IMR-90 (cell line): ENCODE measurements at places on chromosomes 11 and 22.
A peak's percentile ranks its signal among the peaks of the same experiment; 100 is the strongest.

DNA sequence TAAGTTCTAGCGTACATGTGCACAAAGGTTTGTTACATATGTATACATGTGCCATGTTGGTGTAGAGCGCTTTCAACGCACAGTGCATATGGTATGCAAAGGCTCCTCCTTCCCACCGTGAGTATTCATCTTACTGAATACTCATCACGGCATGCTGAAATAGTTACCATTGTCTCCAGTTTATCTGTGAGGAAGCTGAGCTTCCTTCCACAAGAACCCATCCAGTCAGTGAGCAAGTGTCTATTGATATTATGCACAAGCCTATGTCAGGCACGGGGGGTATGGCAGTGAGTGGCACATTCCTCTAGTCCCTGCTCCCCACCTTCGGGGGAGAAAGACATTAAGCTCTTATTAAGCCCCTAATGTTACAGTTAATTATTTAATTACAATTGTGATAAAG, 28.1 kb downstream of the INSC start:
- no peak for DNase-seq

DNA sequence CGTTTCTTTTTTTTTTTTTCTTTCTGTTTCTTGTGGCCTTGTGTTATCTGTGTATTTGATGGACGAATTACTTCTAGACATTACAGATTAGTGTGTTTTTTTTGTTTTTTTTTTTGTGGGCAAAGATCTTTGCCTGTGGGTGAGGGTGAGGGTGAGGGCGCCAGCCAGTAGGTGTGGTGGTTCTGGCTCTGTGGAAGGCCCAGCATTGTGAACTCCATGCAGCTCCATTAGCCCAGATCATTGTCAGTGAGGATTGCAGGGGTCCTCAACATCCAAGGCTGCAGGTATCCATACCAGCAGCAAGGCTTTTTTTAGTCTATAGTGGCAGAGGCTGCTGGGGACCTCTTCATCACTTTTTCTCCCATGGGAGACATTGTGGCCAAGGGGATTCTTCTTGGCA, 13.7 kb downstream of the BIRC2 start:
- DNase-seq = no peak

DNA sequence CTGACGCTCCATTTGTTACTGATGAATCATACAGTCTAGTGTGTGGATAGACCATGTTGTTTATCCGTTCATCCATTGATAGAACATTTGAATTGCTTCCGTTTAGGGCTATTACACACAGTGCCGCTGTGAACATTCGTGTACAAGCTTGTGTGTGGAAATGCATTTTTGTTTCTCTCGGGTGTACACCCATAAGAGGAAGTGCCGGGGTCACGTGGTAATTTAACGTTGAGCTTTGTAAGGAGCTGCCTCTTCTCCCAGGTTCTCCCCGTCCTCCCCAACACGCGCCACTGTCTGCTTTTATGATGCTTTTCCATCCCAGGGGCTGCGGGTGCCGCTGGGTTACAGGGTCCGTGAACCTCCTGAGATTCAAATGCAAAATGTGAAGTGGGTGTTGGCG, 142.3 kb downstream of the IGLL1 start:
- DNase-seq = no peak

- no peak for DNase-seq
Measured at GRCh38 chr11:30455025-30455424, 131.1 kb downstream of the MPPED2 start.

DNA sequence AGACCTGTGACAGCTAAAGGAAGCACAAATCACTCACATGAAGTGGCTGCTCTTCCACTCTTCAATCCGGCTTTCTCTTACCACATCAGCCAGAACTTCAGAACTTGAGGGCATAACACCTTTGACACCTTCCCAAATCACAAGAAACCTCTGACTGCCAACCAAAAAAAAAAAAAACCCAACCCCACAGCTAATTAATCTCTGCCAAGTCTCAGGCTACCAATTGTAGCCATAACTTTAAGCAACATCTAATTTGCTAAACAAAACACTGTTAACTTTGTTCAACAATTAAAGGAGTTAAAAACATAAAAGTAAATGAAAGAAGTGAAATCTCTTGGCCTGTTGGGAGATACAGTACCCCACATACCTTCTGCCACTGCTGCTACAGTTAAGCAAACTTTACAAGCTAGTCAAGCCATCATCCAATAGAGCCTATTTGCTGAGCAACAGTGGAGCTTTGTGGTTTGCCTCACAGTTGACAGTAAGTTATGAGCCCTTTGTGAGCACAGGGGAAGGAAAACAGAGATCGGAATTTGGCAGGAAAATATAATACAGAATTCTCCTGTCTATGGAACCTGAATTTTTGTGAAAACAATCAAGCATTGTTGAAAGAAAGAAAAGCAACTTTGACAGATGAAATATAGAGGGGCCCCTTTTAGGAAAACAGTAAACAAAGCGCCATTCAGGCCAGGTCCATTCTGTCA, at the start of gene SOX6:
TSS of gene SOX6 (minus strand) at position 490 of the 704 bp plus-strand sequence. CDS start 15,298 bp downstream, outside the sequence.
- peak; percentile 67 for DNase-seq

GRCh38 chr11:69145050-69145380, 10.7 kb upstream of the SMIM38 start:
- DNase-seq = peak; percentile 70

- no peak for DNase-seq
Measured at GRCh38 chr22:50420581-50420980, 54.3 kb downstream of the SBF1 start.

DNA sequence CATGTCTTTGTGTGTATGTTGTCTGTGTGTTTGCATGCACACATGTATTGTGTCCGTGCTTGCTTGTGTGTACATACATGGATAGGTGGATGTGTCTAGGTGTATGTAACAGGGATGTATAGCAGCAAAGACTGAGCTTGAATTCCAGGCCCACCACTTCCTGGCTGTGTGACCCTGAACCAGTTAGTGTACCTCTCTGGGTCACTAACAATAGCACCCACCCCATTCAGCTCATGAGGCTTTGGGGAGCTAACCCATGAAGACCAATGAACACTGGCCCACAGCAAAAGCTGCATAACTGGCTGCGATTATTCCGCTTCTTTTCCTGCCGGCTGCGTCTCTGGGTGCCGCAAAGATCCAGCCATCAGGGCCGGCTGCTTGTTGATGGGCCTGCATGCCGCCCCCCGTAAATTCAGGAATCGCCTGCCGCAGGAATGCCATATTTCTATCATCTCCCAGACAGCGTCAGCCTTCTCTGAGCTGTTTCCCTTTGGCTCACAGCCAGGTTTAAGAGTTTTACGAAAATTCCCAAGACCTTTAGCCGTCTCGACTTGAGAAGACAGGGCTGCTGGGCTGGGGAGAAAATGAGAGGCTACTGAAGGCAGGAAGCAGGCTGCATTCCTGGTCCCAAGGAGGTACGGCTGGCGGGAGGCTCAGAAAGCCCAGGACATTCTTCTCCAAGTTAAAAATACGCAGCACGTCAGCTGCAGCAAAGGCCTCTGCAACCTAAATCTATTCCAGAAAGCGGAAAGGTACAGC, 224.6 kb downstream of the MN1 start:
- DNase-seq = peak; percentile 70

DNA sequence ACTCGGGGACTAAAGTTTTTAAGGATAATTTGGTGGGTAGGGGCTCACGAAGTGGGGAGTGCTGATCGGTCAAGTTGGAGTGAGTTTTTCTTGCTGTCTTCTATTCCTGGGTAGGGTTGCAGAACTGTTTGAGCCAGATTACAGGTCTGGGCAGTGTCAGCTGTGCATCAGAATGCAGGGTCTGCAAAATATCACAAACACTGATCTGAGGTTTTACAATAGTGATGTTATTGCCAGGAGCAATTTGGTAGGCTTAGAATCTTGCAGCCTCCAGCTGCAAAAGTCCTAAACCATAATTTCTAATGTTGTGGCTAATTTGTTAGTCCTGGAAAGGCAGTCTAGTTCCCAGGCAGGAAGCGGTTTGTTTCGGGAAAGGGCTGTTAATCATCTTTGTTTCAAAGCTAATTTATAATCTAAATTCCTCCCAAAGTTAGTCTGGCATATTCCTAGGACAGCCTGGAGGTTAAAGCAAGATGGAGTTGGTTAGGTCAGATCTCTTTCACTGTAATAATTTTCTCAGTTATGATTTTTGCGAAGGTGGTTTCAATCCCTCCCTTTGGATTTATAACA, 39.7 kb upstream of the CALCA start:
- no peak for DNase-seq

GRCh38 chr11:86749376-86749775, 51.0 kb upstream of the PRSS23 start:
- DNase-seq = no peak

- no peak for DNase-seq
Measured at GRCh38 chr11:96680211-96681018, 290.6 kb downstream of the JRKL start.

GRCh38 chr11:62863687-62864335, 16.9 kb upstream of the SLC3A2 start:
- no peak for DNase-seq

DNA sequence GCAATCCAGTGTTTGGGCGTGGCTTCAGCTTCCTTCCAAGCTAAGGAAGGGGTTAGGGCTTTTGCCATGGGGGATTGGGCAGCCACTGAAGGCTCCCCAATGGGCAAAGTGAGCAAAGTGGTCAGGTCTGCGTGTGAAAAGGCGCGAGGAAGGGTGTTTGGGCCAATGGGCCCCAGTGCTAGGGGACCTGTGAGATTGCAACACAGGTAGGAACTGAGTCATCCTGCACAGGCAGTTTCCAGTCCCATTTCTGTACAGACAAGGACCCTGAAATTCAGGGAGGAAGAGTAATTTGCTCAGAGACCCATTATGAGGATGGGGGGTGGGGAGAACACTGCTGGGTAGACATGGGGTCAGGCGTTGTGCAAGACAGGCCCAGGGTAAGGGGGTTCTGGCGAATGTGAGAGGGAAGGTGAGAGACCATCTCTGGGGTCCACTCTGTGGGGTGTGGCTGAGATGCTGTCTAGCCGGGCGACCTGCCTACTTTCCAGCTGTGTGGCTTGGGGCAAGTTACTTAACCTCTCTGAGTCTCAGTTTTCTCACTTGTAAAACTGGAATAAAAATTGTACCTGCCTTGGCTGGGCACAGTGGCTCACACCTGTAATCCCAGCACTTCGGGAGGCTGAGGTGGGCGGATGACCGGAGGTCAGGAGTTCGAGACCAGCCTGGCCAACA, 7.3 kb downstream of the CCDC88B start:
- DNase-seq = no peak

GRCh38 chr22:36640106-36640672, 63.4 kb downstream of the CACNG2 start:
- DNase-seq = no peak

DNA sequence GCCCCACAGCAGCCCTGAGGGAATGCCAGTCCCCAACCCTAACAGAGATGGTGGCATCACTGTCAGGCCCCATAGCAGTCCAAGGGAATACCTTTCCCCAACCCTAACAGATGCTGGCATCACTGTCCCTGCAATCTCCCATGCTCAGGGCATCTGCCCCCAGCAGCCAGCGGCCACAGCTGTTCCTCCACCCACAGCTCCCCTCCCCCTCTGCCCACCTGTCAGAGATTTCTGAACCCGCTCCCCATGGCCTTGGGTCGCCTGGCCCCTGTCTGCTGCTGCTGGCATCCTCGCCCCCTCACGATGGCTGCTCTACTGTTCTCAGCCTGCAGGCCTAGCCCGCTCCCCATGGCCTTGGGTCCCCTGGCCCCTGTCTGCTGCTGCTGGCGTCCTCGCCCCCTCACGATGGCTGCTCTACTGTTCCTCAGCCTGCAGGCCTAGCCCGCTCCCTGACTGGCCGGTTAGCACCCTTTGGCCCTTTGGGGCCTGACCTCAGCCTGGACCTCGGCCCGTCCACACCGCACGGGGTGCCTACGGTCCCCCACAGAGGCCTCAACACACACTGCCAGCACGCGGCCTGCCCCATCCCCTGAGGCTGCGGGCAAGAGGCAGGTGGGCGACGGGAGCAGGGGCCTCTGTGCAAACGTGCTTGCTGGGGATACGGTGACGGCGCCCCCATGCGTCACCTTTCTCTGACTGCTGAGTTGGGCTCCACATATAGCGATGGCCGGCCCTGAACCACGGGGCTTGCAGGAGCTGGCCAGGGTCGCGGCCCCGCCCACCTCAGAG, 20.7 kb downstream of the CHID1 start:
- no peak for DNase-seq

DNA sequence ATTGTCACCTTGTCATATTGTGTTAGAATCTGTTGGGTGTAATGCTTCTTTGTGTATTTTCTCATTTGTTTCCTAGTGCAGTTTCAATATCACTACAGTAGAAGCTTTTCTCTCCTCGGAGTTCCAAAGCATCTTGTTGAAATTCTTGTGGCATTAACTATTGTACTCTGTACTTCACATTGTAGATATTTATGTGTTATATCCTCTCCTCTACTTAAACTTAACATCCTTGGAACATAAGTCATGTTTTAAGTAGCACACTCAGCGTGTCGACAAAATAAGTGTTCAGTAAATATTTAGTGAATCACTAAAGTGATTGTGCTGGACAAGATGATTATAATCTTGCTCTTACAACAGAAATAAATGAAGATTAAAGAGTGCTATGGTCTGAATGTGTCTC, 201.7 kb downstream of the ARHGAP42 start:
- no peak for DNase-seq

DNA sequence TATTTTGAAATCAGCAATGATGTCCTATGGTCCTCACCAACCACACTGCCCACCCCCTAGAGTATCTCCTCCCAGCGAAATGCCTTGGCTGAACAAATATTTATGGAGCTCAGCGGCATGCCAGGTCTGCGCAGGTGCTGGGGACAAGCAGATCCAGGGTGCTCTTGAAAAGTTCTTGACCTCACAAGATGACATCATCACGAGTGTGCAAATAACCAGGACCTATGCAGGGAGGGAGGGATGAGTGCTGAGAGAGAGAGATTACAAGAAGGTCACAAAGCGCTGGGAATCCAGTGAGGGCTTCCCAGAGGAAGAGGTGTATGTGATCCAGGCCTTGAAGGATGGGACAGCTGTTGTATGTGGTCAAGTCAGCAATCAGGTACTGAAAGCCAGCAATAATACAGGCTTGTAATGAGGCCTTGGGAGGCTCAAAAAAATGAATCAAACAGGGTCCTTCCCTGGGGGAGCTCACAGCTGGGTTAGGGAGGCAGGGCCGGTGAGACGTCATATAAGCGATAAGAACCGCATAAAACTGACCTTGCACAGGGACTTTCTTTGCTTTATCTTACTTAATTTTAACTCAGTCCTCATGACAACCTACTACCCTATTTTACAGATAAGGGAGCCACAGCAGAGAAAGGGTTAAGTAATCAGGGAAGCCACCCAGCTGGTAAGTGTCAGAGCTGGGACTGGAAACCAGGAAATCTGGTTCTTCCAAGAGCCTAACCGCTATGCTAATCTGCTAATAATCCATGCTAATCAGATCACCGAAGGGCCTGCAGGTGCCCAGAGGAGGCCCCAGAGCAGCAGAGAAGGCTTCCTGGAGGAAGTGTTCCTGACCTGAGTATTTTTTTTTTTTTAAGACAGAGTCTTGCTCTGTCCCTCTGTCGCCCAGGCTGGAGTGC, 8.2 kb downstream of the ARRB1 start:
- DNase-seq = peak; percentile 65
